NCI-H187 (cell line): ENCODE measurements at places on chromosomes 11 and 22.

- DNase-seq = peak; percentile 38
These were observed 16.3 kb upstream of the RBMXL2 start for GRCh38 chr11:7072401-7073028.

DNA sequence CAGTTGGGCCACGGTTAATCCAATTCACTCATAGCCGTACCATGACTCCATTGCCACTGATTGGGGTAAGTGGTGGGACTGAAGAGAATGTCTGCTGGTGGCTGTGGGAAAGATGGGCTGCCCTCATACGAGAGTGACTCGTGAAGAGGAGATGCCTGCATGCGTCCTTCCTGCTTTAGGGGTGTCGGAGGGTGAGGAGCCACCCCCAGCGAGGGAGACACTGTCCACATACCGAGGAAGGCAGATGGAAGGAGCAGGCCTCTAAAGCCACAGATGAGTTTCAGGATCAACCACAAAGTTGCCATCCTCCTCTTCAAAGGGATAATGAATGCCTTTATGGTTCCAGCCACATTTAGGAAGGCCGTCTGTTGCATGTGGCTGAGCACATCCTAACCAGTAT is 83.2 kb downstream of the GRIK4 start:
- DNase-seq = no peak

DNA sequence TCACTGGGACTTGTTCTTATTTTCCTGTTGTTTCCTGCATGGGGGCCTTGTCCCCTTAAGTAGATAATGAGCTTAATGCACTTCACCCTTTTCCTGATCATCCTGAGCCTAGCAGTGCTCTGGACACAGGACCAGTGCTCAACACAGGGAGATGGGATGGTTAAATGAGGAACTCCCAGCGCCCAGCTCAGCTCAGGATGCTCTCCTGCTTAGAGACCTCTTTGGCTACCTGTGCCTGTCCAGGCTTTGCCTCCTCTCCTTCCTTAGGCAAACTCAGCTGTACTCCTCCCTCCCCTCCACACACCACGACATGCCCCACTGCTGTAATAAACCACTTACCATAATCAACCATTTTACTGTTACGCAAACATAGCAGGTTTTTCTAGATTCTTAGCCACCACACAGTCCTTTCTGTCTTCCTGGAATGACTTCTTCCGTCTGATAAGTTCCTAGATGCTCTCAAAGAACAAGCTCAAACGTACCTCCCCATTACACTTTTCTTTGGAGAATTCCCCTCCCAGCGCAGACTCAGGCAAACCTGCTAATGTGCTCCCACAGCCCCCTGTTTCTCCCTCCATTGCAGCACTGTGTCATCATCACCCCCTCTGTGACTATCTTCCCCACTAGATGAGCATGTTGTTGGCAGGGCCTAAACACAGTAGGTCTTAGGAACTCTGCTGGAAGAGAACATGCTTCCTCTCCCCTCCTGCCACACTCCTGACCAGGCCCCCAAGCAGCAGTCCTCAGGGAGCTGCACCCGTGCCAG is 113.6 kb downstream of the MICAL2 start:
- no peak for DNase-seq

- no peak for DNase-seq
These were observed 2.4 kb upstream of the FGF3 start for GRCh38 chr11:69821511-69822040.

GRCh38 chr11:118281284-118281683 is 17.2 kb upstream of the MPZL2 start:
- no peak for DNase-seq
